Vein endothelial cell (primary cell): ENCODE measurements at places on chromosomes 1 and 21. TPM values are rescaled to one million over a fixed set of nuclear protein-coding genes. Genes with fewer than 3 reads are reported as not detected.

DCST1 gene
- not detected in 2 replicates for total RNA-seq

LMOD1 gene
- total RNA-seq, result under 0.01 and 0.10 TPM in 2 replicates

MROH9 gene
- not detected in 2 replicates for total RNA-seq

SPRR2F gene
- not detected in 2 replicates for total RNA-seq

KIF14 gene
- 4.2 and 9.6 TPM in 2 replicates for total RNA-seq

HCN3 gene
- total RNA-seq, result 0.65 and 1.3 TPM in 2 replicates

C1orf116 gene
- not detected in 2 replicates for total RNA-seq

VN1R5 gene
- not detected in 2 replicates for total RNA-seq

NRIP1 gene
- total RNA-seq, result 47.7 and 72.1 TPM in 2 replicates

HRNR gene
- total RNA-seq, result not detected in 2 replicates

FCRLA gene
- 0.10 TPM in 1 of 2 replicates, not detected in the other for total RNA-seq

SELE gene
- 16.0 and 55.6 TPM in 2 replicates for total RNA-seq

RAB42 gene
- 0.98 and 1.2 TPM in 2 replicates for total RNA-seq

PBX1 gene
- 10.0 and 12.1 TPM in 2 replicates for total RNA-seq

AMPD1 gene
- not detected in 2 replicates for total RNA-seq

GNAT2 gene
- total RNA-seq, result not detected in 2 replicates

TNFRSF1B gene
- 38.6 and 40.5 TPM in 2 replicates for total RNA-seq

LRRC41 gene
- 76.4 and 114 TPM in 2 replicates for total RNA-seq

CLIC6 gene
- under 0.01 TPM in 1 of 2 replicates, not detected in the other for total RNA-seq

GBP3 gene
- total RNA-seq, result 14.0 and 30.2 TPM in 2 replicates

NHLH1 gene
- 0.19 and 0.33 TPM in 2 replicates for total RNA-seq
